Smooth muscle cell of the pulmonary artery (primary cell): ENCODE measurements at places on chromosomes 3 and 15. TPM values are rescaled to one million over a fixed set of nuclear protein-coding genes. Genes with fewer than 3 reads are reported as not detected.

The CFAP100 gene
- not detected in 2 replicates for total RNA-seq

The PPP4R2 gene
- 52.3 and 64.7 TPM in 2 replicates for total RNA-seq

The ANKRD34C gene
- total RNA-seq = not detected in 2 replicates

The RHCG gene
- total RNA-seq = 0.07 and 0.50 TPM in 2 replicates

The MST1R gene
- total RNA-seq = 0.79 and 1.4 TPM in 2 replicates

The ATP13A5 gene
- not detected in 2 replicates for total RNA-seq

The SIDT1 gene
- 0.20 TPM in 1 of 2 replicates, not detected in the other for total RNA-seq

The CYP8B1 gene
- total RNA-seq = not detected in 2 replicates
